ENCODE measurements at places on chromosomes 2 and 18. TPM values are rescaled to one million over a fixed set of nuclear protein-coding genes. Genes with fewer than 3 reads are reported as not detected.

CROCC2 gene
- 0.30 TPM for total RNA-seq

GRCh38 chr2:176088048-176088936, 4.2 kb upstream of the HOXD13 start:
- H3K36me3 ChIP-seq = no peaks in the 10 kb centered on the region

- H3K4me3 ChIP-seq = no peak overlapping the region
- no peaks in the 10 kb centered on the region for H3K4me1 ChIP-seq
- H3K27me3 ChIP-seq = no peaks in the 10 kb centered on the region
- DNase-seq = no peak
- no peak overlapping the region for H3K27ac ChIP-seq
These were observed 435.7 kb downstream of the ZEB2 start for GRCh38 chr2:144084114-144084661.

DNA sequence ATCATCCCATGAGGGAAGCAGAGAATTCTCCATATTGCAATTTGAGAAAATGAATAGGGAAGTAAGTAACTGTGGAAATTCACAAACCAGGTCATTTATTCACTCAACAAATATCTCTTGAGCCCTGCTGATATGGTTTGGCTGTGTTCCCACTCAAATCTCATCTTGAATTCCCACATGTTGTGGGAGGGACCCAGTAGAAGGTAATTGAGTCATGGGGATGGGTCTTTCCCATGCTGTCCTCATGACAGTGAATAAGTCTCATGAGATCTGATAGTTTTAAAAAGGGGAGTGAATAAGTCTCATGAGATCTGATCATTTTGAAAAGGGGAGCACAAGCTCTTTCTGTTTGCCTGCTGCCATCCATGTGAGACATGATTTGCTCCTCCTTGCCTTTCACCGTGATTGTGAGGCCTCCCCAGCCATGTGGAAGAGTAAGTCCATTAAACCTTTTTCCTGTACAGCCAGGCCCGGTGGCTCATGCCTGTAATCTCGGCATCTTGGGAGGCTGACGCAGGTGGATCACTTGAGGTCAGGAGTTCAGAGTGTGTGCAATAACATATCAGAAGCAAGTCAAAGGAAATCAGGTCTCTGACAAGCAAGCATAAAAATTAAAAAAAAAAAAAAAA, 193.2 kb downstream of the NDUFA10 start:
- DNase-seq = no peak
- H3K27me3 ChIP-seq = no peaks in the 10 kb centered on the region
- H3K4me1 ChIP-seq = peaks cover 36% of the 10 kb centered on the region
- no peaks in the 10 kb centered on the region for H3K36me3 ChIP-seq
